Smooth muscle cell of the coronary artery (primary cell): ENCODE measurements at places on chromosomes 4 and X. TPM values are rescaled to one million over a fixed set of nuclear protein-coding genes. Genes with fewer than 3 reads are reported as not detected.

The LEF1 gene
- total RNA-seq, result not detected in 2 replicates

The STIM2 gene
- 5.5 and 12.2 TPM in 2 replicates for total RNA-seq

The IRS4 gene
- total RNA-seq, result not detected in 2 replicates

The BOD1L1 gene
- total RNA-seq, result 22.0 and 22.7 TPM in 2 replicates

The MAGEE2 gene
- not detected in 2 replicates for total RNA-seq

The TRPC5OS gene
- total RNA-seq, result not detected in 2 replicates

The MAGED4 gene
- total RNA-seq, result 9.8 and 22.5 TPM in 2 replicates

The PF4V1 gene
- 3.6 and 10.6 TPM in 2 replicates for total RNA-seq

The SLC10A4 gene
- total RNA-seq, result not detected in 2 replicates

The PRRG1 gene
- 2.2 and 14.5 TPM in 2 replicates for total RNA-seq

The GSTCD gene
- total RNA-seq, result 4.9 and 7.7 TPM in 2 replicates

The HERC5 gene
- total RNA-seq, result 1.1 and 1.8 TPM in 2 replicates

The IQCM gene
- total RNA-seq, result not detected in 2 replicates

The SORBS2 gene
- total RNA-seq, result 4.8 and 24.0 TPM in 2 replicates

The SMIM10 gene
- 2.3 and 4.8 TPM in 2 replicates for total RNA-seq

The SMIM31 gene
- total RNA-seq, result not detected in 2 replicates

The PIN4 gene
- total RNA-seq, result 9.1 and 12.0 TPM in 2 replicates

The ADGRL3 gene
- total RNA-seq, result 0.35 TPM in 1 of 2 replicates, not detected in the other

The SLC7A11 gene
- total RNA-seq, result 4.4 and 54.7 TPM in 2 replicates

The IBSP gene
- 0.90 TPM in 1 of 2 replicates, not detected in the other for total RNA-seq

The COL4A6 gene
- total RNA-seq, result under 0.01 and 3.1 TPM in 2 replicates

The ARHGAP36 gene
- not detected in 2 replicates for total RNA-seq

The FRAS1 gene
- total RNA-seq, result 3.0 and 6.4 TPM in 2 replicates

The TMEM150C gene
- 0.23 and 1.5 TPM in 2 replicates for total RNA-seq

The GPR119 gene
- not detected in 2 replicates for total RNA-seq

The AREG gene
- total RNA-seq, result 0.47 TPM in 1 of 2 replicates, not detected in the other

The SLC10A6 gene
- 0.12 TPM in 1 of 2 replicates, not detected in the other for total RNA-seq

The FAM184B gene
- under 0.01 TPM in 1 of 2 replicates, not detected in the other for total RNA-seq

The STK26 gene
- total RNA-seq, result 1.1 and 1.4 TPM in 2 replicates

The KIF4A gene
- 0.59 and 5.2 TPM in 2 replicates for total RNA-seq

The CLCN5 gene
- 6.0 and 10.8 TPM in 2 replicates for total RNA-seq

The AFF1 gene
- total RNA-seq, result 8.3 and 10.4 TPM in 2 replicates

The POLN gene
- total RNA-seq, result 2.4 and 5.6 TPM in 2 replicates

The NLGN4X gene
- total RNA-seq, result 0.59 TPM in 1 of 2 replicates, not detected in the other

The MAGEA11 gene
- total RNA-seq, result not detected in 2 replicates

The RTL3 gene
- total RNA-seq, result 0.12 TPM in 1 of 2 replicates, not detected in the other

The DUSP21 gene
- not detected in 2 replicates for total RNA-seq
